ENCODE measurements at places on chromosomes 12 and 14.

- no peak for DNase-seq
Observed at GRCh38 chr12:125282921-125283320, 217.7 kb downstream of the AACS start.

- DNase-seq = no peak
Observed at GRCh38 chr12:106213662-106214061, 34.2 kb downstream of the CKAP4 start.

- no peak for DNase-seq
Observed at GRCh38 chr14:24361326-24361725, 6.7 kb upstream of the NFATC4 start.

DNA sequence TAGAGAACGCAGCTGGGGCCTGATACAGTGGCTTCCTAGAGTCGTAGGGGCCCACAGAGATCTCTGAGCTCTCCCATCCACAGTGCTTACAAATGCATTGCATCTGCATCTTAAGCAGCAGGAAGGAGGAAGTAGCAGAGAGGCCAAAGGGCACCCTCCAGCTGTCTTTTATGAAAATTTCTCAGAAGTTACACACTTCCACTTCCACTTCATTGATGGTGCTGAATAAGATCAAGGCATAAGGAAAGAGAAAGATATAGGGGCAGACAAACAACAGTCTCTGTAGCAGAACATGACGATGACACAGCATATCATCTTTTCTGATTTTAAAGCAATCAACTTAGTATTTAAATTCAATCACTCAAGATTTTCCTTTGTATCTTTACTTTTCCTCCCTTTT is 51.6 kb upstream of the ABCC9 start:
- no peak for DNase-seq

DNA sequence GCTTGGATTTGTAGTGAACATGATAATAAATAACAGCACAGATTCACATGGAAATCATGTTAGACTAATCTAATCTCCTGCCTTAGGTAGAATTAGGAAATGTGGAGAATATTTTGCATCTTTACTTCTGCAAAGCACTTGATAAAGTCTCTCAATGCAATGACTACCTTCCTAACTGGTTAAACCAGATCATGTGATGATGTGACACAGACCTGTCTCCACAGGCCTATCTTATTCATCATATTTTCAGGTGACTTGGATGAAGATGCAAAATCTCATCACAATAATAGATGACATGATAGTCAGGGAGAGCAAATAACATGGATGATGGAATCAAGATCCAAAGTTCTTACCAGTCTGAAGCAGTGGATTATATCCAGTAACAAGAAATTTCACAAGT is 38.5 kb upstream of the RNASE1 start:
- no peak for DNase-seq

- no peak for DNase-seq
Observed at GRCh38 chr12:63821781-63822251, 22.7 kb upstream of the SRGAP1 start.

GRCh38 chr14:103653805-103654204 is 24.8 kb downstream of the KLC1 start:
- DNase-seq = no peak

DNA sequence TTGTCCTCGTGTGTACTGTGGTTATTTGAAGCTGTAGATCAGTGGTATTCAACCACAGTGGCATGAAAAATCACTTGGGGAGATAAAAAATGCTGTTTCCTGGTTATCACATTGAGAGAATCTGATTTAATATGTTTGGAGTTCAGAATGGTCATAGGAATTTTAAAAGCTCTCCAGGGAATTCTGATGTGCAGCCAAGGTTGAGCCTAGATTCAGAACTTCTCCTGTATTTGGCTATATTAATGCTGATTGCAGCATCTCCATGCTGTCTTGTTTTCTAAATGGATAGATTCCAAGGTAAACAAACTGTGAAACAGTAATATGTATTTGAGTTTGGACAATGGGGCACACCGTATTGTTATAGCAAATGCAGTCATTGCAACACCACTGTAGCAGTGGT is 982.2 kb upstream of the FBXO33 start:
- no peak for DNase-seq

DNA sequence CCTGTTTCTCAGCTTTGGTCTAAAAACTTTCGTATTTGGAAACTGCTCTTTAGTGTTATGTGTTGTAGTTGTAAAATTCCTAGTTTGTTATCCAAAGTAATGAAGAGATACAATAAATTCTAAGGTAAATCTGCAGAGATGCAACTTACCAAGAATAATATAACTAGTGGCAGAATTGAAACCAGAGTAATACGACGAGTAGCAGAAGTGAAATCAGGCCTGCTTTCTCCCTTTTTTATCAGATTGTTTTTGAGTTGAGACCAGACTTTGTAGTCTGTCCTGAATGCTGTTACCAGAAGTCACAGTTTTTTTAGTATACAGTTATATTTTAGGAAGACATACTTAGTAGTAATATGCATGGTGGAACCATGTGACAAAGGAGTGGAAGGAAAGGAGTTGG is 12.5 kb downstream of the PAPOLA start:
- DNase-seq = no peak

GRCh38 chr12:72288911-72289310 is 16.7 kb downstream of the TRHDE start:
- no peak for DNase-seq

DNA sequence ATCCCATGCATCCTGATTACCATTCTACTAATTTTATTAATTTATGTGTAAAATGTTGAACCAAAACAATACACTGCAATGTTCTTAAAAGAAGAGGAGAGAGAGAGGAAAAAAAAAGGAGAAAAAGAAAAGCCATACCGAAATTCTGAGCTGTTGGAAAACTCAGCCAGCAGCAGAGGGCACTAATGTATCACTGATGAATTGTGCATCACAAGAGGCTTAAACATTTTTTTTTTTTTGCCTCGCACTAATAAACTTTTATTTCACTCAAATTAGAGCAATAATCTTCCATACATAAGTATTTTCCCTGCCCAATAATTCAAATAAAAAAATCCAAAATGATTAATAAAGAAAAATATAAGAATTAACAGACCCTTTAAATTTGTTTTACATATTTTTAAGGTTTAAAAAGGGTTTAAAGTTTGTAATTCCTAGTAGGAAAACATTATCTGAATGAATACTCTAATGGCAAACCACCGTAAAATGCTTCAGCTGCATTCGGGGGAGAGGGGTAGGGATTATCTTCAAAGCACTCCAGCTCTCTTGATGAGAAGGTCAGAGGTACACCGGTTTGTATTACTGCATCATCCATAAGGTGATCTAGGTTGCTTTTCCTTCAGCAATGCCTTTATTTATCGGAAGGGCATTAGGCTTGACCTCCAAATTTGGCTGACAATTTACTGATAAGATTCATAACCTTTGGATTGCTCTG is 41.9 kb downstream of the ATP23 start:
- DNase-seq = no peak

GRCh38 chr14:66624336-66624937 is 116.5 kb downstream of the GPHN start:
- DNase-seq = no peak

DNA sequence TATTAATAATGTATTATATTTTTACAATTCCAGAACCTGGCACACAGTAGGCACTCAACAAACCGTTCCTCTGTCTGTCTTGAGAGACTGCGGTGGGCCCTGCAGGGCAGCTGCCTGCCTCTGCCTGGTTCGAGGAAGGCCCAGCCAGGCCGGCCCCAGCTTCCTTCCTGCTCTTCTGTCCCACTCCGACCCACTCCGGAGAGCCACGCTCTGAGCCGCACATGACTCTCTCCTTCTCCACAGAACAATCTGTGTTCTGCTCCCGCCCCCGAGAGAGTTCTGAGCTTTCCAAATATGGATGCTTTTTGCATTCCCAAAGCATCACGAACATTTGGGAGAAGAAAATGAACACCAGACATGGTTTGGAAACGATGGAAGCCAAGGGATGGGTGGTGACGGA is 57.3 kb downstream of the TTC7B start:
- DNase-seq = peak; percentile 53

- no peak for DNase-seq
Observed at GRCh38 chr12:39619316-39619659, 315 bp downstream of the ABCD2 start.

DNA sequence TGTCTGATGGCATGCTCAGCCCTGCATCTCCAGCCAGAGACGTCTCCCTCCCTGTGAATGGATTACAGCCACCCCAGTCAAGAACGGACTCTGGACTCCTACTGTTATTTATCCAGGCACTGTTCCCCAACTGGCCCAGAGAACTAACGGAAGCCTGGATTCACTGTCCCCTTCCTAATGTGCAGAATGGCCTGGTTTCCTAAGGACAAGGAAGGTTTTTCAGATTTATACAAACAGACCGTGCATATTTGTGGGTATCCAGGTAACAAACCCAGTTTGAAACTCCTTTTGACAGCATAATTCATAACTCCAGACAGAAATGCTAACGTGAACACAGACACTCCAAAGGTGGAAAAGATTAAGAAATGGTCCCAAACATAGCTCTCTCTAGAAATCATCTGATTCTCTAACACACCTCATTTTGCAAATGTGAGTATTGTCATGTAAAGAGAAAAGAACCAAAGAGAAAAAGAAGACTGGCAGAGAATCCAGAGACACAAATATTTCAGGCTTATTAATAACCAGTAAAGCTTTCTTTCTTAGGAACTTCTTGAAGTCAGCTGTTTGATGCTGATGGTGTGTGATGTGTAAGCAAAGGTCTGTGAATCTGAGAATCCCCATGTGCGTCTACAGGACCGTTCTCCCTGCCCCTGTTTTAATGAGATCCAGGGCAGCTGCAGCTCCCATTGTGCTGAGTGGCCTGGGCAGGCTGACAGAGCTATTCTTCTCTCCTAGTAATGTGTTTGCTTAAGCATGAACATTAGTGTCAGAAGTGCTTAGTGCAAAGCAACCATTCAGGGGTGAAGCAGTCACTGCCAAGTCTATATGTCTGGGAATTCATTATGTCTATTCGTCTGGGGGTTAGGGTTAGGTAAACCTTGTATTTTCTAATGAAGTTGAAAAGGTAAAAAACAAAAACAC is 86.8 kb upstream of the HIF1A start:
- no peak for DNase-seq

GRCh38 chr14:50560931-50561285 is 963 bp downstream of the ATL1 start:
- peak; percentile 33 for DNase-seq

DNA sequence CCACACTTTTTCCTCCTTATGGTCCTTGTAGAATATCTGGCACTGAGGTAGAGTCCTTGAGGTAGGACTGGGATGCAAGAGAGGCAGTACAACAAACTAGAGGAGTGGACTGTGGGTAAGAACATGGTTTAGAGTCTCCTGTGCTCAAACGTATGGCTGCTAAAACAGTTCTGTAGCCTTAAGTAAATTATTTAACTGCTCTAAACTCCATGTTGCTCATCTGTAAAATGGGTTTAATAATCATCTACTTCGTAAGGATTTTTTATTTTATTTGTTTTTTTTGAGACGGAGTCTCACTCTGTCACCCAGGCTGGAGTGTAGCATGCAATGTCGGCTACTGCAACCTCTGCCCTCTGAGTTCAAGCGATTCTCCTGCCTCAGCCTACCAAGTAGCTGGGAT is 3.6 kb upstream of the COPZ1 start:
- DNase-seq = no peak

- DNase-seq = peak; percentile 71
Observed at GRCh38 chr12:49636979-49637755, 13.8 kb downstream of the PRPF40B start.

- no peak for DNase-seq
Observed at GRCh38 chr12:31471823-31472222, 119.1 kb downstream of the DENND5B start.

DNA sequence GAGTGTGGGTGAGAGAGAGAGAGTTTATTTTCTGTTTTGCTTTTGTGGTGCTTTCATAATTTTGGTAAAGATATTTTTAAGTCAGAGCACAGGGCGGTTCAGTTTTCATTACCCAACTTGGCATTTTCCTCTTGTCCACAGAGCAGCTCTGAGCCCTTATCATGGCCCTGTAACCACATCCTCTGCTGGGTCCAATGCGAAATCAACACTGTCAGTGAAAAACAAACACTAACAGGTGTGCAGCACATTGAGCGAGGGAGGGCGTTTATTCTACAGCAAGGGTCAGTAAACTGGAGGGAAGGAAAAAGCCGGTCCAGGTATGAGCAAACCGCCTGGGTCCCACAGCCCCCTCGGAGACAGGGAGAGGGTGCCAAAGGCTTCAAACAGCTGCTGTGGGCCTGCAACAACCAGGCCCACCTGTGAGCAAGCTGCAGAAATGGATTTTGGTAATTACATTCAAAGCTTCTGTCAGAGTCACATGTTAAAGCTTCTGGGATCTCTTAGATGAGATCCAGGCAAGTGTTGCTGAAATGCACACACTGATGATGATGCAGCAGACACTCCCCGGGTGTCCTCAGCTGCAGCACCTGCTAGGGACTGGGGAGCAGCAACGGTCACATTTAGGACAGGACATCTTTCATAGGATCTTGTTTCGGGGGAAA is 132.7 kb upstream of the DYRK2 start:
- peak; percentile 50 for DNase-seq

GRCh38 chr14:73896521-73896920 is 9.9 kb downstream of the ZNF410 start:
- DNase-seq = no peak

DNA sequence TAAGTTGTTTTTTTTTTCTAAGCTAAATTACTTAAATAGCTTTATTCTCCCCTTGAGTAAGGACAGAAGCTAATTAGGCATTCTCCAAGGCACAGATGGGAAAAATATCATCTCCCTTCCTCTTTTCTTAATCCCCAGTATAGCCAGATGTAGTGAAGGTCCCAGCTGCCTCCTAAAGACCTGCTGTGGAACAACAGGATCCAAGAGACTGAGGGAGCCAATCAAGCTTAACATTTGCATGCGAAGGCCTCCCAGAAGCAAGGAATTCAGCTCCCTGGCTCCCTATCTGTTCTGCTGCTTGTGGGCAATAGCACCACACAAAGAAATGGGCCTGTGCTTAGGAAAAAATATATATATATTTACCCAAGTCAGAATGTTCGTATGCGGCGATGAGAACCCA is 255.2 kb downstream of the SYT1 start:
- DNase-seq = no peak

GRCh38 chr14:89207925-89208328 is 209.1 kb downstream of the FOXN3 start:
- DNase-seq = no peak

DNA sequence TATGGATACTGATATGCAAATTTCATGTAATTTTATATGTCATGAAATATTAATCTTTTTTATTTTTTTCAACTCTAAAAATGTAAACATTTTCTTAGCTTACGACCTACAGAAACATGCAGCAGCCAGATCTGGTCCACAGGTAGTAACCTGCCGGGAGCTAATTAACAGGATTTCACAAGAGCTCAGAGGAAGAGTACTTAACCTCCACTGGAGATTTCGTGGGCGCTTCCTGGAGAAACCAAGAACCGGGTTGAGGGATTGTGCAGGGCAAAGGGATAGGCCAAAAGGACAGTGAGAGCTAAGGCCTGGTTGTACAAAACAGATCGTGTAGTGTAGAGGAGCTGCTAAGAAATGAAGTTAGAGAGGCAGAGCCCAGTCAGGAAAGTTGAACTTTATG is 315.7 kb downstream of the PAWR start:
- DNase-seq = no peak

DNA sequence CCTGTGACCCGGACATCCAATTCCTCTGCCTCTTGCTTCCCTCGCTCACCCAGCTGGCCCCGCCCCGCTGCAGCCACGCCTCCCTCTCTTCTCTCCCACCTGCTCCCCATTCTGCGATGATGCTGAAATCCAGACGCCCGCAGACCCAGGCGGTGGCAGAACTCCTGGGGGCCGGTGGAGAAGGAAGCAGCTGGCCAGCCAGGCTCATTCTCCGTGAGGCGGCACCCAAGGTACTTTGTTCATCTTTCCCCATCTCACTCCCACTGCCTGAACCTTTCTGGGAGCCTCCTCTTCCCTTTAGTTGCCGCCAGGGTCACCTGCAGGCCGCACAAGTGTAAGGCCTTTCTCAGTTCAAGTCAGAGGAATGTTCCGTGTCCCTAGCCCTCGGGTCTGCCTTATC is 35.7 kb downstream of the FOXN4 start:
- DNase-seq = no peak

Data from stimulated activated effector memory CD8-positive, alpha-beta T cell treated with anti-CD3 and anti-CD28 coated beads, Interleukin-12 subunit alpha, Interleukin-12 subunit beta, amount 100 ng/mL, for 72 hours (primary cell).